Vagina (tissue), 2 donors: ENCODE measurements at places on chromosomes 6 and 20. TPM values are rescaled to one million over a fixed set of nuclear protein-coding genes. Genes with fewer than 3 reads are reported as not detected.

- H3K4me3 ChIP-seq = no peak overlapping the region
- peak overlapping the region; percentile 30 for H3K27ac ChIP-seq
- peaks cover 27% of the 10 kb centered on the region for H3K4me1 ChIP-seq
Observed at GRCh38 chr6:20876036-20876435, 341.8 kb downstream of the CDKAL1 start.

Gene C6orf118
- total RNA-seq = not detected

Gene MEI4
- not detected for total RNA-seq

DNA sequence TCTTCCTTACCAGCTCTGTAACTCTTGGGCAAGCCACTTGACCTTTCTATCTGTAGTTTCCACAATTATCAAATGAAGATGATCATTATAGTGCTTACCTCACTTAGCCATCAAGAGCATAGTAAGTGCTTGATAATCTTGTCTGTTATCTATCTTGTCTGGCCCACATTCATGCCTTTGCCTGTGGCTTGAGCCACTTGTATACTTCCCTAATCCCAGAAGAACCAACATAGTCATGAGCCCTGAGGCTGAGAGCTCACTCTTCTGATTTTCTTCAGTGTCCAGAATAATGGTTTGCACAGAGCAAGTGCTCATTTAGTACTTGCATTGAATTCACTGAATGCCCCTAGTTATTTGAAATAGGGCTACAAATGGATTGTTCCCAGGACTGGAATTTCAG is 108.2 kb downstream of the SASH1 start:
- peaks cover 7% of the 10 kb centered on the region for H3K4me1 ChIP-seq
- H3K27ac ChIP-seq = no peak overlapping the region
- no peaks in the 10 kb centered on the region for H3K36me3 ChIP-seq
- no peaks in the 10 kb centered on the region for H3K27me3 ChIP-seq
- no peak overlapping the region for H3K4me3 ChIP-seq
